ENCODE measurements at places on chromosomes 7 and 10. TPM values are rescaled to one million over a fixed set of nuclear protein-coding genes. Genes with fewer than 3 reads are reported as not detected.

CLDN3 gene
- 5.9 TPM for total RNA-seq

- ATAC-seq: no peak
- peaks cover 17% of the 10 kb centered on the region for H3K36me3 ChIP-seq
- H3K27me3 ChIP-seq: no peaks in the 10 kb centered on the region
- no peaks in the 10 kb centered on the region for H3K4me1 ChIP-seq
Measured at GRCh38 chr10:73339436-73339835, 19.2 kb downstream of the CFAP70 start.

DGKB gene
- 17.3 TPM for total RNA-seq

GRCh38 chr10:112360308-112361270 lies 13.3 kb upstream of the ACSL5 start:
- peak overlapping the region; percentile 62 for H3K27ac ChIP-seq
- H3K4me3 ChIP-seq: no peak overlapping the region

MSS51 gene
- total RNA-seq: 0.32 TPM

CPA2 gene
- total RNA-seq: not detected

- H3K4me3 ChIP-seq: peak overlapping the region; percentile 32
- peak; percentile 85 for ATAC-seq
- peak overlapping the region; percentile 72 for H3K27ac ChIP-seq
- H3K36me3 ChIP-seq: no peaks in the 10 kb centered on the region
- H3K4me1 ChIP-seq: peaks cover 16% of the 10 kb centered on the region
Measured at GRCh38 chr10:103678178-103678526, 177.2 kb downstream of the SH3PXD2A start.

- no peaks in the 10 kb centered on the region for H3K36me3 ChIP-seq
- H3K27ac ChIP-seq: no peak overlapping the region
- no peak for ATAC-seq
- H3K4me1 ChIP-seq: no peaks in the 10 kb centered on the region
Measured at GRCh38 chr10:130631142-130632096, 495.2 kb downstream of the GLRX3 start.

- no peak for ATAC-seq
- no peak overlapping the region for H3K27ac ChIP-seq
- peaks cover 16% of the 10 kb centered on the region for H3K27me3 ChIP-seq
- H3K4me1 ChIP-seq: no peaks in the 10 kb centered on the region
- H3K4me3 ChIP-seq: no peak overlapping the region
Measured at GRCh38 chr7:52091101-52091500, 774.5 kb upstream of the COBL start.

- H3K4me1 ChIP-seq: peaks cover 28% of the 10 kb centered on the region
- no peak overlapping the region for H3K27ac ChIP-seq
- peak; percentile 48 for ATAC-seq
Measured at GRCh38 chr7:43674559-43675436, 54.5 kb downstream of the COA1 start.

PILRB gene
- 27.1 TPM for total RNA-seq

DNA sequence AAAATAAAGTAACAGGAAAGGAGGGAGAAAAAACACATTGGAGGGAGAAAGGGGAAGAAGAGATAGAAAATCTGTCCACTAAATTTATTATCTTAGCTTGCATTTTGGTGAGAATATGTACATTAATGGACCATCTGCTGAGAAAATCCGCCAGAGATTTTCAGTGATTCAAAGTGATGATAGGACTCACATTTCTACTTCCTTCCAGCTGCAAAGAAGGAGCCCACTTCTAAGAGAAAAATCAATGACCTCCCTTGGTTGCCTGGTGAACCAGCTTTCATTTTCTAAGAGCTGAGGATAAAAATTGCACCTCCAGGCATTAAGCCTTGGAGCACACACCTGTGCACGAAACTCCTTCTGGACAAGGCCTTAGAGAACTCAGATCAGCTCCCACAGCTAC lies 404.3 kb downstream of the SFMBT2 start:
- H3K27ac ChIP-seq: no peak overlapping the region
- no peak overlapping the region for H3K4me3 ChIP-seq
- ATAC-seq: no peak
- H3K27me3 ChIP-seq: peaks cover 6% of the 10 kb centered on the region
- no peaks in the 10 kb centered on the region for H3K36me3 ChIP-seq

GRCh38 chr7:1388703-1389335 lies 70.5 kb downstream of the MICALL2 start:
- H3K4me3 ChIP-seq: no peak overlapping the region
- H3K36me3 ChIP-seq: no peaks in the 10 kb centered on the region
- no peaks in the 10 kb centered on the region for H3K4me1 ChIP-seq
- no peak overlapping the region for H3K27ac ChIP-seq
- ATAC-seq: no peak

All from gastroesophageal sphincter (tissue), 4 donors.